ENCODE measurements at places on chromosomes 7 and 10.

DNA sequence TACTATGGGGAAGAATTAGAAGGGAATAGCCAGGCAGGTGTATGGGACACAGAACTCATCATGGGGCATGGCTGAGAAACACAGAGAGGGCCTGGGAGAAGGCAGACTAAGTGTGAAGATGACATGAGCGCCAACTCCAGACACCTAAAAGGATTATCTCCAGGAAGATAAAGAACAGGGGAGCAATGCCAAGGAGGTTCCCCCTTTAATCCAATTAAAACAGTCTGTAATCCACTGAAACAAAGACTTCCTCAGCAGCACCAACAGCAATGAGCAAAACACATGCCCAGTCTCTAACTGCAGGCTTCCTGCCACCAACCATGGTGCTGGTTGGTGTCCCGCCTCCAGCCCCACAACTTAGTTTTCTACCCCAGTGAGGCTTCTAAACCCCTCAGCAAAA lies 108.9 kb downstream of the GRID1 start:
- no peak for DNase-seq

DNA sequence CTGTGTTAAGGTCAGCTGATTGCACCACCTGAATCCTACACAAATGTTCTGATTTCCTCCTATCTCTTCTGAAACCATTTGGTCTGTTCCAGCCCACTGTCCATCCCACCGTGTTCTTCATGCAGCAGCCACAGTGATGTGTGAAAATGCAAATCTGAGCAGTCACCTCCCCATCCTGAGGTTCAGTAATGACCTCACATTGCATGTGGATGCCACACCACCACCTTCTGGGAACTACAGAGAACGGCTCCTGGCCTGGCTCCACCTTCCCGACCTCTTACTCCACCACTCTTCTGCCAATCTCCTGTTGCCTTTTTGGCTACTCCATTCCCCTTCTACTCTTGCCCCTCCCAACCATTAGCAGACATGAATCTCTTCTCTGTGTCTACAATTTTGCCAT lies 244.4 kb downstream of the TNS3 start:
- DNase-seq: no peak

GRCh38 chr7:123975084-123975483 lies 50.0 kb downstream of the SPAM1 start:
- no peak for DNase-seq

GRCh38 chr7:37218956-37219355 lies 229.7 kb downstream of the ELMO1 start:
- no peak for DNase-seq

- no peak for DNase-seq
Observed at GRCh38 chr10:59865101-59865500, 41.3 kb downstream of the CCDC6 start.

DNA sequence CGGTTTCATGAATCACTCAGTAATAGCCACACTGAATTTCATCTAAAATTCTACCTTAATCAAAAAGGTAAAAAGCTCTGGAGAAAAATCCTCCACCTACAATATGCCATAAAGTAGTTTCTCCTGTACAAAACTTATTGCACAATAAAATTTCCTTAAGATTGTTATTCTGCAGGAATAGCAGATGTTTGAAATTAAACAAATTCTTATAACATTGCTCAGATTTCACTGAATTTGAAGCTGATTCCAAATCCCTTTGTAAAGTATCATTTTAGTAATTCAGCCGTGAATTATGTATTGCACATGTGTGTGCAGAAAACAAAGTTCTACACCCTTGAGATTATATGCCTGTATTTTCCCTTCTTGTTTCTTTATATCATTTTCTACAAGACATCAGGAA lies 123.8 kb downstream of the AMPH start:
- no peak for DNase-seq

- no peak for DNase-seq
Observed at GRCh38 chr10:77637532-77638320, at the start of gene KCNMA1. Gene KCNMA1 (minus strand): TSS chr10:77637808.

- no peak for DNase-seq
Observed at GRCh38 chr7:36010656-36011587, 142.1 kb upstream of the EEPD1 start.

- DNase-seq: no peak
Observed at GRCh38 chr10:58651040-58651439, 138.4 kb downstream of the BICC1 start.

- no peak for DNase-seq
Observed at GRCh38 chr10:97103316-97104080, 82.3 kb downstream of the SLIT1 start.

- DNase-seq: no peak
Observed at GRCh38 chr7:127782654-127783559, 130.9 kb downstream of the SND1 start.

DNA sequence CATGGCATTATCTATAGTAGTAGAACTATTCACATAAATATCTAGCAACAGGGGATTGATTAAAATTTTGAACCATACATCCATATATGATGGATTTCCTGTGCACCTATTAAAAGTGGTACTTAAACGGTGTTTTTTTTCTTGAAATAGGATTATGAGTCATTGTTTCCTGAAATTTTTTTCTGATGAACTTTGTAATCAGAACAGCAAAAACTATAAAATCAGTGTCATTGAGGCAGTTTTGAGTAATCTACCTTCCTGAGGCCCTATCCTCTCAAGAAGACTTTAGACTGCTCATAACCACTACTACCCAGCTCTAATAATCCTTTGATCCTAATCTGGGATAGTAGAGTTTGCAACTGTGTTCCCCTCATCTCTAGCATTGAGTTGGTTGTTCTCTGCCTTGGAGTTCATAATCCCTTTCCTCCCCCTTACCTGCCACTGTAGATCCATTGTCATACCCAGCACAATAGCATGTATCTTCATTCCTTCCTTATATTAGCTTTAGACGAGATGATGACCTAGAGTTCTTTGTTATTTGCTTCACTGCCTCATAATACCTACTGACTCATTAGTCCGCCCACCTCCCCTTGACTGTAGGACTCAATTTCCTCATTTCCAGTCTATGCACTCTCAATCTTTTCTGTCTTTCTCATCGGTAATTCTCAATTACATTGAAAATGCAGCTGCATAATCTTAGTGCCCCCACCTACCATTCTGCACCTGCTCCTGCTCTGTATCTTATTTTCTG lies 133.4 kb downstream of the LRRC4 start:
- DNase-seq: no peak

GRCh38 chr7:121666306-121666705 lies 206.7 kb upstream of the PTPRZ1 start:
- no peak for DNase-seq
